ENCODE measurements at places on chromosomes 7 and 10. TPM values are rescaled to one million over a fixed set of nuclear protein-coding genes. Genes with fewer than 3 reads are reported as not detected.

Gene PKD2L1
- not detected for total RNA-seq

Gene HIP1
- 3.7 TPM for total RNA-seq

Gene COL17A1
- total RNA-seq = 0.23 TPM

Gene ERVW-1
- total RNA-seq = not detected

Gene FAM25A
- total RNA-seq = not detected

Gene POM121L12
- not detected for total RNA-seq

Gene RGR
- not detected for total RNA-seq

Gene CLDN4
- 0.23 TPM for total RNA-seq

Gene LIPF
- not detected for total RNA-seq

Gene TLX1
- not detected for total RNA-seq
